Umbilical cord (tissue), 2 donors: ENCODE measurements at places on chromosomes 3 and 15. TPM values are rescaled to one million over a fixed set of nuclear protein-coding genes. Genes with fewer than 3 reads are reported as not detected.

Gene OXSR1
- 56.6 TPM for total RNA-seq

Gene DZIP1L
- total RNA-seq = 15.9 TPM

Gene STOML1
- total RNA-seq = 18.5 TPM

Gene SLC22A14
- 0.96 TPM for total RNA-seq

Gene LRRC2
- total RNA-seq = 1.9 TPM
